ENCODE measurements at places on chromosomes 5 and 9.

DNA sequence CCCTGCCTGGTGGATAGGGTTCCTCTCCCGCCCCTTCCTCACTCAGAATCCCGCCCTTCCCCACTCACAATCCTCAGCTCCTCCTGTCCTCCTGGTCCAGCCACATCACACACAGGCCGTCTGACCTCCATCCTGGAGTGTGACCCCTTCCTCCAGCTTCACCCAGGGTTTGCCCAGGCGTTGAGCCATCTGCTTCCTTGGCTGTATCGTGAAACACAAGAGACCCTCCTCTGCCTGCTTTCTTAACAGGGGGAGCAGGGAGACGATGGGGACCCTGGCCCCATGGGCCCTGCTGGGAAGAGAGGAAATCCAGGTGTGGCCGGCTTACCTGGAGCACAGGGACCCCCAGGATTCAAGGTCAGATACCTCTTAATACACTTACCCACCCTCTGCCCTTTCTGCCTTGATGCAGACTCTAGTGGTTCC lies 32.3 kb upstream of the ORM1 start:
- DNase-seq = no peak

DNA sequence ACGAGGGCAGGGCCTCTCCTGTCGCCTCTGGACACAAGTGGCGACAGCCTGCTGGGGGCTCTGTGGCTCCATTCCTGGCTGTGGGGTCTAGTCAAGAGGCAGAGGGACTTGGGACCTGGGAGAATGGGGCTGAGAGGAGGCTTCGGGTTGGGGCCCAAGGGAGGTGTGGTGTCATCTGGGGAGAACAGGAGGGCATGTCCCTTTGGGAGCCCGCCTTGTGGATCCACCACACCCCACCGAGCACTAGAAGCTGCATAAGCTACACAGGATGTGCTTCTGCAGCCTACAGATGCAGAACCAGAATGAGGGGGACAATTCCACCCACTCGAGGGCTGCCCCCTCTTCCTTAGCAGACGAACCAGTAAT lies 3.9 kb upstream of the MAN1B1 start:
- no peak for DNase-seq

GRCh38 chr9:106961623-106962022 lies 98.7 kb downstream of the ZNF462 start:
- DNase-seq = no peak

DNA sequence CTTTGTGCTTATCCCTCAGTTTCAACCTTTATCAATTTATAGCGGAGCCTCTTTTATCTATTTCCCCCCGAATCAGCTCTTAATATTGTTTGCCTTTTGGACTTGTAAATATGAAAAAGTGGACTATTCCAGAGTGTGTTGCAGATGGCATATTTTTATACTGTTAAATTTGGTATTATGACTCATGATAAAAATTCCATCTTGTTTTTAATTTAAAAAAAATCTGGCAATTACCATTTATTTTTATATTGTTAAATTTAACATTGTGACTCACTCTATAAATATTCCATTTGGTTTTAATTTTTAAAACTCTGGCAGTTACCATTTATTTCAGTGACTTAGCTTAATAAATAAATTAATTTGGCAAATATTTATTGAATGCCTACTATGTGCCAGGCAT lies 37.5 kb downstream of the RBM27 start:
- DNase-seq = no peak

DNA sequence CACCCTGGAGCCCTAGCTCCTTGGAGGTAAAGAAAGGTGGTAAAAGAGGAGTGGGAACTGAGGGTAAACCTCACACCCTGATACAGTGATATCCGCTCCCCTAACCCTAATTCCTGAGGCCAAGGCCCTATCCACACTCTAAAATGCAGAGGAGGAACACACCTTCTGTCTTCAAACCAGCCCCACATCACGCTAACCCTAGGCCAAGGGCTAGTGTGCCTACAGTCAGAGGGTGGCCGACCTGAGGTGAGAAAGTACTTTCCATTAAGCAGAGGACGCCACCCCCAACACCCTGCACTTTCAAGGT lies 590 bp downstream of the HDAC3 start:
- DNase-seq = no peak

GRCh38 chr5:139758510-139759075 lies 37.0 kb upstream of the PSD2 start:
- no peak for DNase-seq

- DNase-seq = no peak
Observed at GRCh38 chr5:93022211-93022610, 558.8 kb downstream of the NR2F1-AS1 start.

GRCh38 chr5:124614105-124614504 lies 132.3 kb downstream of the ZNF608 start:
- DNase-seq = no peak

DNA sequence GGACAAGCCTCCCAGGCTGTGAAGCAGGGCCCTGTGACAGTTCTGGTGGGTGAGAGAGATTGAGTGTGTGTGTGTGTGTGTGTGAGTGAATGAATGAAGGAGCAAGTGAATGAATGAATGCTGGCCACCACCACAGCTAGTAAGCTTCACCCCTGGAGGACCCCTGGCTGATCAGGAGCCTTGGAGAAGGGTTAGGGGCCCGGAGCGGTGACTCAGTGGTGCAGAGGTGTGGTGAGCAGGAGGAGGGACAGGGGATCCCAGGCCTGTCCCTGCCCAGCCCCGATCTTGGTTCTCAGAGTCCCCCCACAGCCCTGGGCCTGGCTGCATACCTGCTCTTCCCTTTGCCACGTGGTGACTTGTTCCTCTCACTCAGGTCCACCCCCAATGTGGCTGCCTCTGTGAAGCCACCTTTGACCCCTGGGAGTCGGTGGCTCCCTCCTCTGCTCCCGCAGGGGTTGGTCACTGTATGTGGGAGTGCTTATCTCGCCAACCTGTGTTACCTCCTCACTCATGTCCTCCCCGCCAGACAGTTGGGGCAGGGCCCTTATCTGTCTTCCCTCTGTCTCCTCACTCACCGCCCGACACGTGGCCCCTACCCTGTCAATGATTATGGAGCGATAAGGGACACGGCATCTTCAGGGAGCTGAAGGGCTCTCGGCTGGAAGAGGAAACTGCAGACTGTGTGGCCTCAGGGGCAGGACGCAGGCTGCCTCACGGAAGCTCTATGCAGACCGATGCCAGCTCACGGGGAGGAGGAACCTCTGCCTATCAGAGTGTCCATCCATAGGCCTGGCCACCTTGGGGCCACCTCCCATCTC lies 99.9 kb upstream of the PITX1 start:
- DNase-seq = no peak

DNA sequence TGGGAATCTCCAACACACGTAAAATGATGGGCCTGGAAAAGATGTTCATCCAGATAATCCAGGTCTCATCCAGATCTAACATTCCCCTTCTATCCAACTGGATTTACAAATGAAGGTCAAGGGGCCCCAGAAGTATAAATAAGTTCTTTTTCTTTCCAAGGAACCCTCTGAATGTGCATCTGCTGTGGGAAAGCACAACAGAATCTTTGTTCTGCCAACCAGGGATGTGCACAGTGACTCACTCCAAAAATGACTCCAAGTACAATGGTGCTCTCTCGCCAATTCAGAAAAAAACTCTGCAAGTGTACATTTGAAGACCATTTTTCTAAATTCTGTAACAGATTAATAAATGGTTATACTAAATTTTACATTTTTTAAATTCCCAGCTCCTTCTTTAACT lies 12.4 kb downstream of the RAPGEF6 start:
- DNase-seq = no peak

DNA sequence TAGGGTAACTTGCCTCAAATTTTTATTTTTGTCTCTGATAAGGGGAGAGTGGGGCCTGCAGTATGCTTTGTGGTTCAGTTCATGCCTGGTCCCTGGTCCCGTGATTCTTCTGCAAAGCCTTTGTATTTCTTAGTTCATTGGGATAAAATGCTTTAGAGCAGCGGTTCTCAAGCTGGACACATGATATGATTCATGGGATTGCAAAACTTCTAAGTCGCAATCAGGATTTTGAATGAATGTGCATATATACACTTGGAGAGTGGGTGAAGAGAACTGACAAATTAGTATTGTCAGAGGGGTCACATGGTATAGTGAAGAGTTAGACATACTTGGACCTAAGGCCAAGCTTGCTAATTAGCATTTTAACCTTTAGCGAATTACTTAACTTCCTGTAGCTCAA lies 265.4 kb upstream of the KLF9 start:
- DNase-seq = no peak

GRCh38 chr9:129623331-129623730 lies 2.4 kb upstream of the C9orf50 start:
- no peak for DNase-seq

GRCh38 chr5:180294913-180295555 lies 3.2 kb upstream of the MAPK9 start:
- no peak for DNase-seq
